T-cell (primary cell): ENCODE measurements at places on chromosomes 6 and 20.
A peak's percentile ranks its signal among the peaks of the same experiment; 100 is the strongest.

GRCh38 chr20:40676491-40677269, 12.4 kb downstream of the MAFB start:
- no peak for DNase-seq

DNA sequence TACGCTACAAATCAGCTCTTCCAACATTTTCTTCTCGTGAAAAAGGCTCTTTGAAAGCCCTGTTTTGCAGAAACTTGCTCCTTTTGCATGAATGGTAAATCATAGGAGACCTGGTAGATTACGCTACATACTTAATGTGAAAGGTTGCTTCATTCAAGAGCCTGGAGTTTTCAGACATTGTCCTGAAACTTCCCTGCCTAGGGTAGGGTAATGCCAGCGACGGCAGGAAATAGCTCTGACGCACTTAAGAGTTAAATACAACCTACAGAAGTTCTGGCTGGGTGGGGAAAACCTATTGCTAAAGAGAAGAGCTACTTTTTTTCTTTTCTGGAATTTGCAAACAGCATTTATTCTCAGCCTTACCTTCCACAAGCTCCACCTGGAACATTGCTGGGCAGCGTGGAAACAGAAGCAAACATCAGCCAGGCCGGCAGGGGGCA, 144.5 kb downstream of the LPA start:
- no peak for DNase-seq

- DNase-seq, result no peak
Measured at GRCh38 chr6:61949971-61950370, 336.1 kb downstream of the KHDRBS2 start.

- DNase-seq, result no peak
Measured at GRCh38 chr20:10781526-10781925, 107.7 kb upstream of the JAG1 start.

- DNase-seq, result no peak
Measured at GRCh38 chr6:93073811-93074210, 345.5 kb downstream of the EPHA7 start.

- DNase-seq, result peak; percentile 38
Measured at GRCh38 chr20:58692579-58693225, at the start of gene NPEPL1. Gene NPEPL1 (plus strand): TSS chr20:58692800. CDS start chr20:58692901, 101 bp downstream.

DNA sequence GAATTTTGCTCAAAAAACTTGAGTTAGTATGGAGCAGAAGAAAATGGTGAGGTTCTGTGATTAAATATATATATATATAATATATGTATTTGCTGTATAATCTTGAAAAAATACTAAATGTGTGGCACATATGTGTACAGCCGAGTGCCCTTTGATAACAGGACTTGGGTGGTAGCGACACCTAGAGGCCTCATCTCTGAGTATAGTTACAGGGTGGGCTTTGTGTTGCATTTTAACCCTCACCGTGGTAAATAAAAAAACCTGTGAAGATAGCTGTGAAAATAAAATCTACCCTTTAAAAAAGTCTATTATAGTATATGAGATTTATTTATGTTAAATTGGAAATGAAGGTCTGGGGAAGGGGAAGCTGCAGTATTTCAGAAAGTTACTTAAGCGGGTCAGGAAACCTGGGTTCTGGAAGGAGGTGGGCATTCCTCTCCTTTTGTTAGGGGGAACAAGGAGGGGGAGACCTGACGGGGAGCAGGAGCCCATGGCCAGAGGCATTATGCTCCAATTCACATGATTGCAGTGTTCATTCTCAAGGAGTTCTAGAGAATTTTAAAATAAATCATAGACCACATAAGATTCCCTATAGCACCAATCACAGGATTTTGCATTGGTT, 82.7 kb downstream of the SH3BGRL2 start:
- peak; percentile 22 for DNase-seq

DNA sequence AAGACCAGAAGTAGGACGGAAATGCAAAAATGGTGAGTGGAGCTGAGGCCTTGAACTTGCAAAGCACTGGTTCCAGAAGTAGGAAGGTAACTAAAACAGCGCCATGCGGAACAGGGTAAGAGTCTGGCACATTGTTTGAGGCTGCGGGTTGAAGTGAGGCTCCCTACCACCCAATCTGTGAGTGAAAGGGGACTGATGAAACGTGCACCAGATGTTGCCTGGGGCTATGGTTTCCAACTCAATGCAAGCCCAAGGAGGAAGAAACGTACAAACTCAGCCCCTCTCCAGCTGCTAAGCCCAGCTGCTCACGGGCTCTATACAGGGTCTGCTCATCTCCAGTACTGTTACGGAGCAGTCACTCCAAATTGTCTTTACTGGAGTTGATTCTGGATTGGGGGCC, 68.7 kb upstream of the KCNK16 start:
- DNase-seq, result no peak

GRCh38 chr6:151670116-151670515, 137.4 kb upstream of the ESR1 start:
- DNase-seq, result no peak

DNA sequence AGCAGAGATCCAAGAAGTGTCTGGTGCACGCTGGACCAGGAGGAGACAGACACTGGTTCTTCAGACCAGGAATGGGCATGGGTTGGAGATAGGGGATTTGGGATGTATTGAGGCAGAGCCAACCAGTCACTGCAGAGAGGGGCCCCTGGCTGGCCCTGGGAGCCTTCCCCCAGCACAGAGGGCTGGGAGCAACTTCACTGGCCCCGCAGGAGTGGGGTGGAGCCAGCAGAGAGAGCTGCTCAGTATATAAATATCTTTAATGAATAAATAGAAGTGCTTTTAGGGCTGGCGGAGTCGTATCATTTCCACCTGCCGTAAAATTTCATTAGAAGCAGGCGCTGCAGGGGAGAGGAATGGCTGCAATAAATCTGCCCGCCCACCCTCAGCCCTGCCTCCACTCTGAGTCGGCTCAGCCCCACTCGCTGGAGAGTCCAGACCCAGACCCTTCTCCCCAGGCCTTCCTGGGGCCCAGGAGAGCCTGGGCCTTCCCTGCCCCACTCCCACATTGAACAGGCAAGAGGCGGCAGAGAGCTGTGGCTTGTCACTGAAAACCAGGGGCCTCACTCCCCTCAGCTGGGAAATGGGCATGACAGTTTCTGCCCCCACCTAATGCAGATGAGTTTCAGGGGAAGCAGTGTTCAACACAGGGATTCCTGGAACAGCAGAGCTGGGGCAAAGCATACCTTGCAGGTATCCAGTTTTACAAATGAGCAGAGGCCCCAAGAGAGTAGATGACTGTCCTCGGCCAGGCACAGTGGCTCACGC, 23.9 kb upstream of the VSTM2L start:
- DNase-seq, result no peak

DNA sequence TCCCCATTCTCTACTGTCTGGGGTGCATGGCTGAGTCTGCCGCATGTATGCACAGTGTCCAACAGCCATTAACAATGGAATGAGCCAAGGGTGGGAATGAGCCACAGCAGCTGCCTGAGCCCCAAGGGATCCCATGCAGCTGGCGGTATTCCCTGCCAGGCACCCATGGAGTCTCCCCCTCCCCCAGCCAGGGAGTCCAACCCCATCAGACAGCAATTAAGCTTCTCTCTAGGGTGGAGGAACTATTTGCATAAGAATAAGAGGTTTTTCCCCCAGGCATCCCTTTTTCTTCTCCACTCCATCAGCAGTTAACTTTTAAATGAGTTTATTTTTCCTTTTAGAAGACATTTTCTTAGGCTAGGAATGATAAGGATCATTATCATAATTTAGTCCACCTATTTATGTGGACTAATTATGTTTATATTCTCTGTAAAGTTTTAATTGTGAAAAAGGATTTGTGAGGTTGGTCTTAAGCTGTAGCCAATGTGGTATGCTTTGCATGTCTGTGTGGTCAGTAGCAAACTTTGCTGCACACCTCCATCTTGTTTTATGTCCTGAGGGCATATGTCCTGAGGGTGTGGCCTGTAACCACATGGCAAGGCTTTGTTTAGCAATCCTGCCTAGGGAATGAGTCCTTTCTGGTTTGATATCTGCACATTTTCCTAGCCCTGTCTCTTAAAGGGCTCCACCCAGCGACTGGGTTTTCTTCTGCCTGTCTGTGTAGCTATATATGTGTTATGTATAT, 158.9 kb upstream of the OLIG3 start:
- DNase-seq, result no peak

- DNase-seq, result no peak
Measured at GRCh38 chr20:39292193-39292736, 330.1 kb downstream of the DHX35 start.

- no peak for DNase-seq
Measured at GRCh38 chr20:33192912-33193501, 24.1 kb upstream of the BPIFA3 start.

DNA sequence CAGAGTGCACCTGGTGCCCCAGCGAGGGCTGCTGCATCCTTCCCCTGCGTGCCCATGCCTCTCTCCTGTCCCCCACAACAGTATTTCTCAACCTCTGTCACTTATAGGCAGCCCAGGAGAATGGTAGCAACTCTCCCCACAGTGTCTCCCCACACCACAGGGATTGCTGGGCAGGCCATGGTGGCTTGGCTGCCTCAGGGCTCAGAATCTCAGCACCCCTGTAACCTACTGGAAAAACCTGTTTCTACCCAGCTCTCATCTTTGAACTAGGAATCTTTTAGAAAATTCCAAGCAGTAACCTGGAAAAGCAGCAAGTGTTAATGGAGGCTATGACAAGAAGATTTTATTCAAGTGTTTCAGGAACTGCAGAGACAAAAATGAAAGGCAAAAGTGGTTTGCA, 38.0 kb downstream of the CD164 start:
- no peak for DNase-seq

GRCh38 chr6:107083047-107083768, 32.1 kb downstream of the BEND3 start:
- DNase-seq, result no peak

- DNase-seq, result no peak
Measured at GRCh38 chr6:145813285-145814034, 1.1 kb downstream of the FBXO30 start.

- DNase-seq, result no peak
Measured at GRCh38 chr20:8008733-8009132, 10.8 kb downstream of the TMX4 start.

DNA sequence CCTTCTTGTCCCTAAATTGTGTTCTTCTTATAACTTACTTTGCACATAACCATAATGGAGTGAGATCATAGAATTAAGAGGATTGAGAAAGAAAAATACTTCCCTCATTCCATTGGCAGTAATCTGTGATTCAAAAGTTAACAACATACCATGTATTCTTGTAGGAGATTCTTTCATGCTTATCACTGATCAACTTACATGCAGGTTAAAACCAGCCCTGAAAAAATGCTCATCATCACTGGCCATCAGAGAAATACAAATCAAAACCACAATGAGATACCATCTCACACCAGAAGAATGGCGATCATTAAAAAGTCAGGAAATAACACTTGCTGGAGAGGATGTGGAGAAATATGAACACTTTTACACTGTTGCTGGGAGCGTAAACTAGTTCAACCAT, 36.5 kb upstream of the GFRAL start:
- DNase-seq, result no peak

DNA sequence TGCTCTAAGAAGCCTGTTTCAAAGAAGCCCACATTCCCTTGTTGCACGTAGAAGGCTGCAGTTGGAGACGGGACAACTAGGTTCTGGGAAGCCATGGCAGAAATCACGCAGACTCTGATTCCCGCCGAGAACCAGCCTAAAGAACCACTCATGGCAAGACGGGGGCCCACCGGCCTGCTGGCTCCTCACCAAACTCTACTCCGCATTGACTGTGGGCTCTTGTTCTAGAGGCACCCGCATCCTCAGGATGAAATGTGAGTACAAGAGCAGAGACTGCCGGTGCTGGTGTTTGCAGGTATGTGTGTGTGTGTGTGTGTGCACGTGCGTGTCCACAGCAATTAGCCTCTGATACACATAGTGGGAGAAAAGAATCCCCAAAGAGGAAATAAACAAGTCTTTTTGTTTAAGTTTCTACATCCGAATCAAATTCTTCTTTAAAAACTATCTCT, 42.3 kb upstream of the NR2E1 start:
- DNase-seq, result no peak

DNA sequence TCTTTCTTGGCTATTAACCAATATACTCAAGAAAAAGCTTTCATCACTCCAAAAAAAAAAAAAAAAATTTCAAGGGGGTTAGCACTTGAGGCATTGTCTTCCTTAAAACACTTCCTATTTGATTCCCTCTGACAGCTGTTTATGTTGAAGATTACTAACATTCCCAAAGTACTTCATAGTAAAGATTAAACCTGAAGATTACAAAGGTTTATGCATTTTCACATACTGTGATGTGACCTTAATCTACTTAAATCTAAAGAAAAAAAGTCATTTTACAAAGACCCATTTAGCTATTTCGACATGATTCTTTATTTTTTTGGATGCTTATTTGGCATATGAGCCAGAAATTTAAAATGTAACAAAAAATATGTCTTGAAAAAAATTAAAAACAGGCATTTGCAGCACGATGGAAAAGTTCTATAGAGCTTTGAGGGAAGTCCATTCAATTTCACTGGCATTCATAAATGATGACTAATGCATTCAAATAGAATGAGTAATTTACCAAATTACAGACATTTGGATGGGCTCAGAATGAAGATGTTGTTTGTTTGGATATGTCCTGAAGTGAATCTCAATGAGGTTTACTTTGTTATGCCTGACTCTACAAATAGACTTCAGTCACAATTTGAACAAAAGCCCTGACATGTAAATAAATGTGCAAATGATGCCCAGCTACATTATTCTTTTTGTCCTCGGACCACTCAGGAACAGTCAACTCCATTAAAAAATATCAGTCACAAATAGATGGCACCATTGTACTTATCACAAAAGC, 674.6 kb upstream of the MARCKS start:
- no peak for DNase-seq

DNA sequence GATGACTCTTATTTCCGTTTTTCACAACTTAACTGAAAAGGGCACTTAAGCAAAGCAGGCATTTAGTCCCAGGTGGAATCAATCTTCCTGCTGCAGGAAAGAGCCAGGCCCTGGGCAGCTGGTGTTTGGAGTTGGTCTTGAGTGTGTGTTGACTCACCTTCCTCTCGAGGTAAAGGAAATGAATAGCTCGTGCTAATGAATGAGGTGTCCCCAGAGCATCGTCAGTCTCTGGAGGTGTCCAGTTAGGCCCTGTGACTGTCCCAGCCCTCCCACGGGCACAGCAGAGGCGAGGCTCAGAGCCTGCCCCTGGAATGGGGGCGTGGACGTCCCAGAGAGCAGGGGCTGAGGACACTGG, 277.7 kb downstream of the NRN1 start:
- no peak for DNase-seq

DNA sequence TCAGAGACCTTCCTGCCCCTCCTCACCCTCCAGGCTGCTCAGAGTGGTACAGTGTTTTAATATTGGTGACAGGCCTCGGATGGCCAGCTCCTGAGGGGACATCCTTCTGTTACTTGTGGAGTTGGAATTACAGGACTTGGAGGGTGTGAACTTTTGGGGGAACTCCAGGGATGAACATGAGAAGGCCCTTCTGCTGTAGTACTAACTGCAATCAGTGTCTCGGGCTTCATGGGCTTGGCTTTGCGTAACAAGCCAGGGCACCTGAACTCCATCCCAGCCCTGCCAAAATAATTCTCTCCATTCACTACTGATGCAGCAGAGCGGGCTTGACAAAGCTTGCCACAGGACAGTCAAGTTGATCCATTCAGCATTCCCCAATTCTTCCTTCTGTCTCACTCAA, 28.6 kb downstream of the SLC22A23 start:
- no peak for DNase-seq
